ENCODE measurements at places on chromosomes 6 and 20.

DNA sequence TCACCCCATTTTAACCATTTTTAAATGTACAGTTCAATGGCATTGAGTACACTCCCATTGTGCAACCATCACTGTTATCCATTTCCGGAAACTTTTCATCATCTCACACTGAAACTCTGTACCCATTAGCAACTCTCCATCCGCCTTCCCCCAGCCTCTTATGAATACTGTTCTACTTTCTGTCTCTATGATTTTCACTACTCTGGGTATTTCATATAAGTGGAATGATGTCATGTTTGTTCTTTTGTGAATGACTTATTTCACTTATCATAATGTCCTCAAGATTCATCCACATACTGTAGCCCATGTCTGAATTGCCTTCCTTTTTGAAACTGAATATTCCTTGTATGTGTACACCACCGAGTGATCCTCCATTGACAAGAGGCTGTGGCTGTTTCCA, 92.9 kb upstream of the TOX2 start:
- DNase-seq, result no peak

DNA sequence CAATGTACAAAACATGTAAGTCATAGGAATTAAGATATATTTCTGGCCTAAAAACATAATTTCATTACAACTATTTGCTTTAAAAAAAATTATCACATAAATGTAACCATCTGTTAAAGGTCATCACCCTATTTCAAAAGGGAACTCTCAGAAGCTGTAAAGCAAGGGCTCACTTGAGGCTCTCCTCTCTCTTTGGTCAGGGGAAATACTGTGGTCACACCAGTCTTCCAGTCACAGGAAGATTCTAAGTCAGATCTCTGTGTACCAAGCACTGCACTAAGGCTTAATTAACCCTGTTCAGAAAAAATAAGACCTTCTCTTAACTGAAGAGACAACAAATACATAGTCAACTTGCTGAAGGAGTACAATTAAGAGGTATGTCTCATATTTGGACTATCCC, 75.6 kb downstream of the MMS22L start:
- DNase-seq, result no peak

- DNase-seq, result no peak
Measured at GRCh38 chr20:23245553-23246181, 104.9 kb upstream of the NXT1 start.

- no peak for DNase-seq
Measured at GRCh38 chr6:25086500-25087091, 150.8 kb upstream of the RIPOR2 start.

- no peak for DNase-seq
Measured at GRCh38 chr6:101413773-101414172, 20.3 kb downstream of the GRIK2 start.

- DNase-seq, result no peak
Measured at GRCh38 chr6:163147994-163148393, 266.5 kb upstream of the QKI start.

DNA sequence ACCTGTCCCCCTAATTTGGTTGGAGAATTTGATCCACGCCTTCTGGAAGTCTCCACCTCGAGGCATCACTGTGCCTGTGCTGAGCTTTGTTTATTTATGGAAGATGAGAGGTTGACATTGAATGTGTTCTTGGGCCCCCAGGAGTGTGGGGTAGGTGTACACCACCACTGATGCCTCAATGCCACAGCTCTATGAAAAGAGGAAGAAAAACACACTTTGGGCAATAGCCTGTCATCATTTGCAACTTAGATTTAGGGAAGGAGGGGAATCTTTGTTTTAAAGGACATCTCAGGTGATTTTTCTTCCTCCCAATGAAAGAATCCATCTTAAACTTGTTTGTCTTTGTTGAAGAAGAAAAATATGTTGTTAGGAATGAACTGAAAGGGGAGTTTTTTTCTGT, 42.6 kb downstream of the TBC1D7 start:
- no peak for DNase-seq

GRCh38 chr20:9629831-9630230, 115.4 kb downstream of the LAMP5 start:
- DNase-seq, result no peak

DNA sequence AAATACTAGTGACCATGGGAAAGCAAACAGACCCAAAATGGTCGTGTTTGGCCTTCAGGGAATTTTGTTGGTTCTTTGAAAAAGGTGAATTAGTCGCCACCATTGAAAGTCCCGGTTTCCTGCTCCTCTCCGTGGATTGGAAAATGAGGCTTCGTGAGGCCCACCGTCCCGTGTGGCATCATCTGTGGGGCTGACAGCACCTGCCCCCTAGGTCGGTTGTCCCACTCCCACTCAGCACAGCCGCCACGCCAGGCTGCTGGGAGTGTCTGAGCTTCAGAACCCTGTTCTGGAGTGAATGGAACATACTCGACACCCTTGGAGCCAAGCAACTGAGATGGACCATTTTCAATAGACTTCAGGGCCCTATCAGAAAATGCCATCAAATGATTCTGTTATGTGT, 33.0 kb upstream of the FOXC1 start:
- DNase-seq, result no peak

DNA sequence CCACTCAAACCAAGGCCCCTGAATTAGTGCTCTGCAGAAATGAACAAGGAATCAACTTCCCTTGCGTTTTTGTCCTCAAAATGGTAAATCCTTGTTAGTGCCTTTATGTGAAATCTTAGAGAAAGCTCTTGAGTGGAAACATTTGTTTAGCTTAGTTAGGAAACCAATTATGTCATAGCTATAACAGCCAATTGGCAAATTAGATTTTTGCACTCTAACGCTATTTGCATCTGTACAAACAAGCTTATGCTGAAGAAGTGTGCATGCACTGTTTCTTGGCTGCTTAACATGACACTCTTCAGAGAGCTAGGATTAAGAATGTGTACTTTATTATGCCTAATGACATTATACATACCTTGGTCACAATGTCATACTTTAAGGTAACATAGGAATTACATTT, 622.6 kb upstream of the SLC35B3 start:
- no peak for DNase-seq

- DNase-seq, result no peak
Measured at GRCh38 chr6:167093922-167094432, 28.9 kb upstream of the CCR6 start.

DNA sequence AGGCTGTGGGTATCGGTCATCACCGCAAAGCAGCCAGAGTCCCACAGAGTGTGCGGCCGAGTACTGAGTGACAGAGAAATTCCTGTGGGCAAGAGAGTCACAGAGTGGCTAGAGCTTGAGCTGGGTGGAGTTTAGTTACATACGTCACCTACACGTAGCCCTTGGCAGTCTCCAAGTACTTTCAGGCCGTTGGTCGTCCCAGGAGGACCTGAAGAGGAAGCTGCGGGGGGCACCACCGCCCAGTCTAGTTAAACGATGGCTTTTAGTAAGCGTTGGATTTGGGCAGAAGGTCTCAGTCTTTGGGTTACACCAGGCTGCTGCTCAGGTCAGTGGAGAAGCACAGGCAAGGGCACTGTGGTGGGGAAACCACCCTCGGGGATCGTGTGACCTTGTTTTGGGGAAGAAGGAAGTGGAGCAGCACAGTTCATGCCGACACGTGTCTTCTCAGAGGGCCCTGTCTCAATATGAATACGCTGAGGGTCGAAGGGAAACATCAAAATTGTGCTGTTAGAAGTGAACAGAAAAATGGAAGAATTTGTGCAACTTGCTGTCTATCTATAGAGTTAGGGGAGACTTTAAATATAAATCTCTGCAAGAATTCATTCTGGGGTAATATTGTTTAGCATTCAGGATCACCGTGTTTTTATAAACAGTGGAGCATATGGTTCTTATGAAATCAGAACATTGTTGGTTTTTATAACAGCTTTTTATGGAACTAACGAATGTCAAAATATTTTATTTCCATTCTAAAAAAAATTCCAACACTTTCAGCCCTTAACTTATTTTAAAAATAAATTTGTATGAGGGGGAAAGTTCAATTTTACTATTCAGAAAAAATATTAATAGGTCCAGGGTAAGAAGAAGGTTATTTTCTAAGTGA, 28.6 kb downstream of the KIF25 start:
- no peak for DNase-seq

- DNase-seq, result no peak
Measured at GRCh38 chr20:58179432-58180099, 48.9 kb downstream of the ANKRD60 start.

- DNase-seq, result no peak
Measured at GRCh38 chr6:134425513-134425912, 107.6 kb upstream of the SGK1 start.

DNA sequence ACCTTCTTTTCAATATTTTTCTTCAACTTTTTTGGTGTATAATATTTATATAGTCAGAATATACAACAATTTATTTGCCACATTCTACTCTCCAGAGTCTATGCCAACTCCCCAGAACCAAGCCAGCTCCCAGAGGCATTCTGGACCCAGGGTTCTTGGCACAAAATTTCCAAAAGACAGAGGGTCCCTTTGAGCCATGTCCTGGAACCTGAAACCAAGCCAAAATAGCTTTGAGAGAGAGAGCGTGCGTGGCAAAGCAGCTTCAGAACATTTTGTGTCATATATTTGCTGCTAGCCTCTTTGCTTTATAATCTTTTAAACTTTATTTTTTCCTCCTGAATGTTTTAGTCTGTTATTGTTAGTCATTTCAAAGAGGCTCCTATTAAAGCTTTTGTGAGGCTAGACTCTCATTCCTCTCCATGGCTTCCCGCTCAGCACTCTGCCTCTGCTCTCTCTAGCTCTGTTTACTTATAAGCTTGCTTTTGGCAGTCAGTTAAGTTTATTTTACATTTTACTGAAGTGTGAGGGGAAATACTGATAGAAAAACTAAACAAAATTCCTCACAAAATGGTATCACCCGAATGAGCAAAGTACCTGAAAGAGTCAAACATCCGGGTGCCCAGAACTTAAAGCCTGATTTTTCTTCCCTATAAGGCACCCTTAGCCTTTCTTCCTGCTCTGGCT, 605.1 kb upstream of the ID4 start:
- no peak for DNase-seq

GRCh38 chr20:58709703-58710039, 17.1 kb downstream of the NPEPL1 start:
- no peak for DNase-seq

DNA sequence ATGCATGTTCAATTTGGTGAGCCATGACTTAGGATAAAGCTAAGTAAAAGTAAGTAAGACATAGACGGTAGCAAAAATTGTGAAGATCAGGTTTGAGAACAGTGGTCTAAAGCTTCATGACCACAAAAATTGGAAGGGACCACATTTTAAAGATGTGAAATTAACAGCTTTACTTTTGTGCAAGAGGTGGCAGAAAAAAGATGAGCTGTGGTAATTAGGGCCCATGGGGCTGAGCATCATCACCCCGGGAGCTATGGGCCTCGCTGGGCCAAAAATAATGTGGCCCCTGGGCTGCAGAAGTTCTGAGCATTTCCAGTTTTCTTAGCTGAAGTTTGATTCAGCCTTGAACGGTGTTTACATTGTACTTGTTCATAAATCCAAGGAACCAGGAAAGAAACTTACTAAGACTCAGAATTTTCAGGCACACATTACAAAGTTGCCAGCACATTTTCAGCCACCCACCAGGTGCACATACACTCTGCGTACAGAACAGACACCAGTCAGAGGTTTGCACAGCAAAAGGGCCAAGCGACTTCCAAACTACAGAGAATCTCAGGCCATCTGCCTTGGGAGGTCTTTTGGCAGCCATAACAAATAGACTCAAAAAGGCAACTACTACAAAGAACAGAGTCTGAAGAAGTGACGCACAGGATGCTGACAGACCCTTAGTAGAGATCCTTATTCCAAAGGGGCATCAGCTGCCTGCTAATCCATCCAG, 57.7 kb downstream of the CSE1L start:
- DNase-seq, result no peak

- DNase-seq, result peak; percentile 14
Measured at GRCh38 chr6:147382945-147383554, 125.4 kb upstream of the SAMD5 start.

DNA sequence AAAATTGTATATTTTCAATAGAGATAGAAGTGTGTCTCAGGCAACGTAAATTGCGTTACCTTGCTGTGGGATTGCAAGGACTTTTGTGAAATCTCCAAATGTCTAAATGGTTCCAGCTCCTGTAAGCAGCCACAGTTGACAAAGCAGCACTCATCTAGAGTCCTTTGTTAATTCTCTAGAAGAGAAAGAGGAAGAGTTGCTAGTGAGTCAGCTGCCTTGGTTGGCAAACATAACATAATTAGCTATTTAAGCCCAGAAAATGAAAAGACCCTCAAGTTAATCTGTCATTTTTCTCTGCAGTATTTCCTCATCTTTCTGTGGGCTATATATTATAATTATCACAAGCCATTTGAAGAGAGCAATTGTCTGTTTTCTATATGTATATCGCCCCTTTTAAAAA, 66.4 kb upstream of the FABP7 start:
- DNase-seq, result no peak

GRCh38 chr20:59985864-59986263, 27.6 kb downstream of the CDH26 start:
- DNase-seq, result no peak

DNA sequence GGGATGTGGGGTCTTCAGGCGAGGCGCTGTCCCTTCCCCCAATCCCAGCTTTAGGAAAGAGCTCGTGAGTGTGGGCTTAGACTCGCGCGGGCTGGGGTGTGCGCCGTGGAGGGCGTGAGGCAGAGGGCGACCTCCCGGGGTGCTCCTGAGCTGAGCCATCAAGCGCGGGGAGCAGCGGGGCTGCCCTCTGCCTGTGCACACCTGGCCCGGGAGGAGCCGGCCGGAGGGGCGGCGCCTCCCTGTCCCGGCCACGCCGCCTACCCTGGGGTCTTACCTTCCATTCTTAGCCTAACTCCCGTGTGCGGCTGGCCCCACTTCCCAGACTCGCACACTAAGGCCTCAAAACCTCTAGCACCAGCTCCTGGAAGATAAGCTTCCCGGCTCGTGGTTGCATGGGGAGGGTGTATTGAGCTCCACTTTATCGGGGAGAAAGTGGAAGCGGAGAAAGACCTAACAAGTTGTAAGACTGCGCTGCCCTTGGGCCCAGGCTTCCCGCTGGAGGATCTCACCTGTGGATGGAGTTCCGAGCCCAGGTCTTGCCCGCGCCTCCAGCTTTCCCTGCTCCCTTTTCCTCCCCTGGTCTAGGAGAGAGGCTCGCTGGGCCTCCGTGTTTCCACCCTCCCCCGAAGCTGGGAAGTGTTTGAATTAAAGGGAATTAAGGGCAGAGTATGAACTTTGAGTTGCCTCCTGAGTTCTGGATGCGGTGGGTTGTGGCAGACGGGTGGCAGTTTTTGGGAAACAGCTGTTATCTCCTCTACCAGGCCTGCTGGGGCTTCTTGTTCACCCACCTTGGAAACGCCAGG, 1.2 kb downstream of the DNMT3B start:
- no peak for DNase-seq

DNA sequence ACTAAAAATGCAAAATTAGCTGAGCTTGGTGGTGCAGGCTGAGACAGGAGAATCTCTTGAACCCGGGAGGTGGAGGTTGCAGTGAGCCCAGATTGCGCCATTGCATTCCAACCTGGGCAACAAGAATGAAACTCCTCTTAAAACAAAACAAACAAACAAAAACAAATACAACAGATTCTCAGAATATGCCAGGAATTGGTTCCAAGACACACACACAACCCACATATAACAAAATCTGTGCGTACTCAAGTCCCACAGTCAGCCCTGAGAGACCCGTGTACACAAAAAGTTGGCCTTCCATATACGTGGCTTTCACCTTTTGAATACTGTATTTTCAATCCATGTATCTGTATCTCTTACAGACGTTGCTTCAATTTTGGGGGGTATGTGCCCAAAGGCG, 98.9 kb upstream of the MARCKS start:
- no peak for DNase-seq
